NAMALWA (cell line): ENCODE measurements at places on chromosomes 12 and 14.
A peak's percentile ranks its signal among the peaks of the same experiment; 100 is the strongest.

GRCh38 chr12:119440803-119441360, 106.4 kb downstream of the CCDC60 start:
- DNase-seq, result no peak

GRCh38 chr14:95327558-95328374, 8.1 kb upstream of the CLMN start:
- peak; percentile 97 for DNase-seq

DNA sequence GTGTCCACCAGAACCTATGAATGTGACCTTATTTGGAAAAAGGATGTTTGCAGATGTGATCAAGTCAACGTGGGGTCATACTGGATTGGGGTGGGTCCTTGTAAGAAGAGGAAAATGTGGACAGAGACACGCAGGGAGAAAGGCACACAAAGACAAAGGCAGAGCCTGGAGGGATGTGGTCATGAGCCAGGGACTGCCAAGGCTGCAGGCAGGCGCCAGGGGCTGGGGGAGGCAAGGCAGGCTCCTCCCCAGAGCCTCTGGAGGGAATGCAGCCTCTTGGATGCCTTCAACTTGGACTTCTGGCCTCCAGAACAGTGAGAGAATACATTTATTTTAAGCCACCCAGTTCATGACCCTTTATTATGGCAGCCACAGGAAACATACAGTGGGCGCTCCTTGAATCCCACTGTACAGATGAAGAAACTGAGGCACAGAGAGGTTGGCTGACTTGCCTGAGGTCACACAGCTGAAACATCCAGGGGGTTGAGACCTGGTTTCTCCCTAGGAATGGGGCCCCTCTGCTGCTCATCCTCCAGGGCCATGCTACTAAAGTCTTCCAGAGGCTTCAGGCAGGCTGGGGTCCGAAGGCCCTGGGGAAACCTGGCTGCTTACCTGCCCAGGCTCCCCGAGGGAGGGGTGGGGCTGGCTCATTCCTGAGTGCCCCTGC, 99.7 kb downstream of the RFLNA start:
- DNase-seq, result no peak

DNA sequence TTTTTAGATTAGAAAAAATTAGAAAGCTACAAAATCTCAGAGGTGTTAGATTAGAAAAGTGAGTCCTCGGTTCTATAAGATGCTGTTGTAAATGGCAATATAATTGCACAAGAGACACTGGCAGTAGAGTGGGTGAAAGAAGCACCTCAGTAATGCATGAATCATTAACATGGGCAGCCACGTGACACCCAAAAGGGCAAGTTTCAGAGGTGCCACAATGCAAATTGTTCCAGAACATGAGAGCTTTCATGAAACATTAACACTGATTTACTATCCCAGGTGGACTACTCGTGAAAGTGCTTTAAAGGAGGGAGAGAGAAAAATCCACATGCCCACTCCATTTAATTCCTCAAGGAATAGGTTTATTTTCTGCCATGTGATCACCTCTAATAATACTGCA, 108.4 kb downstream of the PTPRR start:
- DNase-seq, result no peak

- DNase-seq, result no peak
Measured at GRCh38 chr14:58151133-58152013, 640 bp downstream of the ARMH4 start.

GRCh38 chr14:100076133-100076532, 10.9 kb downstream of the EVL start:
- DNase-seq, result peak; percentile 21

DNA sequence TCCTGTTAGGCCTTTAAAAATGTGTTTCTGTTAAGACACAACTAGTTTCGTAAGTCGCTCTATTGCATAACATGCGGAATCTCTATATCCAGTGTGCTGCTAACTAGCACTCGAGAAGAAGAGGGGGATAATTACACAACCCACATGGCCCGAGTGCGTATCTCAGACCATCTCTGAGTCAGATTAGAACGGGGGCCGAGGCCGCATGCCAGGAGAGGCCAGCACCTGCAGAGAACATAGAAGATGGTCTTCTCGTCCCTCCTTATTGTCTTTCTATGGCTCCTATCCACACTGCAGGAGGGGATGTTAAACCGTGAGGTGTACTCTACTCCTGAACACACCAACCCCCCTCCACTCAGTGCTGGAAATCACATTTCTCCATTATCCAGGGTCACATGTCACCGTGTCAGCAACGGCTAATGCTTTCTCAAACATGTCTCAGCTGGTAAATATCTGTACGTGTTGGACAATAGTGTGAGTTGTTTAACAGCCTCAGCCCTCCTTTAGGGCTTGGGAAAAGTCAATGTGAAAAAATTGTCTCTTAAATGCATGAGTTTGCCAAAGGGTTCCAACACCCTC, 56.3 kb downstream of the CCDC88C start:
- DNase-seq, result no peak

DNA sequence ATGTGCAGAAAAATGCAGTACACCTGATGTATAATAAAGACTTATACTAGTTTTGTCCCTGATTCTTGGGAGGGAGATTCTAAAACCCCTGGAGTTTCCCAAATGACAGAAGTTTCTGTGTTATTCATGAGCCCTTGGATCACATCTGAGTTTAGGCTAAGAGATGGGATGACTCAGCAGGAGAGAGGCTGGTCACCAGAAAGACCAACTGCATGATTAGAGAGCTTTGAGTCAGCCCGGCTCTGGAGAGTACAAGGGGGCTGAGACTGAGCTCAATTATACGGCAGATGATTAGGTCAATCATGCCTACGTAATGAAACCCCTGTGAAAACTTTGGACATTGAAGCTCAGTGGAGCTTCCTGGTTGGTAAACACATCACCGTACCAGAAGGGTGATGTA, 174.2 kb downstream of the SSPN start:
- no peak for DNase-seq

DNA sequence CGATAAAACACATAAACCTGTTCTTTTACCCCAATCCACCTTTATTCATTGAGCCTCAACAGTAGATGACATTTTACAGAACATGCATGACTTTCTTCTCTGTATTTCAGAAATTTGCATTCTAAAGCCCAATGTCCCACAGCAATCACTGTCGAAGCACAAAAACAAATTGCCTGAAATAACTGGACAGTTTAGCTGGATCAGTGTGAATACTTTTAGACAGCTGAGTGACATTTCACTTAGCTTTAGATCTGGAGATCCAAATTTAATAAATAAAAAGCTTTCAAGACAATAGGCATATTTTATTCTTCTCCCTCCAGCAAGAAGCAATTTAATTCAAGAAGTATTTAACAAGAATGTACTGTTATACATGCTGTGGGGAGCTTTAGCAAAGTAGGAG, 109.1 kb upstream of the FSCB start:
- no peak for DNase-seq

GRCh38 chr12:72612171-72612570, 340.0 kb downstream of the TRHDE start:
- no peak for DNase-seq

DNA sequence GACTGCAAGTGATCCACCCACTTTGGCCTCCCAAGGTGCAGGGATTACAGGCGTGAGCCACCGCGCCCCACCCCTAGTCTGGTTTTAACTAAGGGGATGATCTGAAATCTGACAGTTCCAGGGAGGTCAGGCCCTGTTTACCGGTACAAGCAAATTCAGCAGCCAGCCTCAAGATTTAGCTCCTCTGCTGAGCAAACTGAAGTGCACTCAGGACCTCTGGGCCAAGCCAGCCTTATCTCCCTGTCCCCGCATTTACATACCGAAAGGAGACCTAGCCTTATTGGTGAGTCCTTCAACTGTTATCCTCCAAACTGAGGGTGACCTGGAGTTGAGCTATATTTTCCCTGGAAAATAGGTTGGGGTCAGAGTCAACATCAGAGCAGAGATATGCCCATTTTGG, 835 bp upstream of the ABHD4 start:
- DNase-seq, result no peak

DNA sequence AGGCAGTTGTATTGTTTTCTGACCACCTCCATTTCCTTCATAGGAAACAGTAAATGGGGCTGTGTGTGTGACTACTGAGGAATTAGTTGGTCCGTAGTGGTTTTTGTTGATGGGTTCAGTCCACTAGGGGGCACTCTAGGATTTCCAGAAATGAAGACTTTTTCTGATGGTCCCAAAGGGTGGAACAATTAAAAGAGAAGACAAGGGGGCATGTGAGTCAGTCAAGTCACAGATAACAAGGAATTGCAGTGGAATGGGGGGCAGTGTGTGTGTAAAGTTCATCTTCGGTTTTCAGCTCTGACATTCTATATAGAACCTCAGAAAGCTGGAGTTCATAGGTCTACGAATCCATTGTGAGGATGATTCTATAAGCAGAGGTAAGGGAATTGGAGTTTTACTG, 186.6 kb upstream of the OR4E1 start:
- peak; percentile 58 for DNase-seq

GRCh38 chr12:977156-977555, 13.9 kb upstream of the ERC1 start:
- no peak for DNase-seq

DNA sequence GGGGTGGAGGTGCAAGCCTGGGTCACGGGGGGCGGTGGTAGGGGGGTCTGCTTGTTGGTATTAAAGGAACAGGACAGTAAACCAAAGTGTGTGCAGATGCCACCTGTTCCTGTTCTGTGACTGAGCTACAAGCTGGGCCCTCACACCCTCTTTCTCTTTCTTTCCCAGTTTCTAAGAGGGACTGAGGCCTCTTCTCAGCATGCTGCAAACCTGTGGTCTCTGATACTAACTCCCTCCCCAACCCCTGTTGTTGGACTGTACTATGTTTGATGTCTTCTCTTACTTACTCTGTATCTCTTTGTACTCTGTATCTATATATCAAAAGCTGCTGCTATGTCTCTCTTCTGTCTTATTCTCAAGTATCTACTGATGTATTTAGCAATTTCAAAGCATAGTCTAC, 6.9 kb upstream of the PIP4K2C start:
- no peak for DNase-seq

- DNase-seq, result no peak
Measured at GRCh38 chr12:67382241-67382871, 113.2 kb downstream of the CAND1 start.

- DNase-seq, result peak; percentile 17
Measured at GRCh38 chr12:124162151-124163110, 132.5 kb upstream of the RFLNA start.

DNA sequence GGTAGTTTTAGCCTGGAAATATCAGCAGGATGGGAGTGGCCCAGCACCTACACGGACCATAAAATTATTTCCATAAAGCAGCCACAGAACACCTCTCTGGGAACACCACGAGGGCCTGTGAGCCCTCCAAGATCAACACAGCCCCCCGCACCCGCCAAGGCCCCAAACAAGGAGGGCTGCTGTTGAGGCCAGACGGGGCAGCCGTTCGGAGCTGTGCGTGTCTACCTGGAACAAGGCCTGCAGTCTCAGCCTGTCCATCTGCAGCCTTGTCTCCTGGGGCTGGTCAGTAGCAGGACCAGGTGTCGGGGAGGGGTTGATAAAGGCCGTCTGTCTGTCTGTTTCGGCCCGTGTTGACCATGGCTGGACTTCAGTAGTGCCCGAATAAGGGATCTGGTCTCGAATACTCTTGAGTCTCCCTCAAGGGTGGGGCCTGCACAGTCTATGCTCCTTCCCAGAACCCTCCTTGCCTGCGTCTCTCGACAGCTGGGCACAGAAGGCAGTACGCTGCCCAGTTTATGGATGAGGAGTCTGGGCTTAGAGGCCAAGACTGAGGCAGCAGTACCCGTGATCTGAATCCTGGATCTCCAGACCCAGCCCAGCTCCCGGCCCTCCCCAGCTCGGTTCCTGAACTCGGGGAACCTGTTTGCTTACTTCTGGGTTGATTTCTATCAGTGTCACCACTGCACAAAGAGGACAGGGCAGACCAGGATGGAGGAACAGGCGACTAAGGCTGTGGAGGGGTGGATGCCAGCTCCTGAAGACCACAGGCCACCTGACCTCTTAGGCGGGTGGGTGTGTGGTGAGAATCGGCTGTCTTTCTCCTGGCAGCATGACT, 23.1 kb upstream of the DLK1 start:
- DNase-seq, result no peak

- no peak for DNase-seq
Measured at GRCh38 chr14:50521912-50522341, 10.4 kb downstream of the MAP4K5 start.

GRCh38 chr12:108576660-108577234, 14.4 kb downstream of the ISCU start:
- no peak for DNase-seq

DNA sequence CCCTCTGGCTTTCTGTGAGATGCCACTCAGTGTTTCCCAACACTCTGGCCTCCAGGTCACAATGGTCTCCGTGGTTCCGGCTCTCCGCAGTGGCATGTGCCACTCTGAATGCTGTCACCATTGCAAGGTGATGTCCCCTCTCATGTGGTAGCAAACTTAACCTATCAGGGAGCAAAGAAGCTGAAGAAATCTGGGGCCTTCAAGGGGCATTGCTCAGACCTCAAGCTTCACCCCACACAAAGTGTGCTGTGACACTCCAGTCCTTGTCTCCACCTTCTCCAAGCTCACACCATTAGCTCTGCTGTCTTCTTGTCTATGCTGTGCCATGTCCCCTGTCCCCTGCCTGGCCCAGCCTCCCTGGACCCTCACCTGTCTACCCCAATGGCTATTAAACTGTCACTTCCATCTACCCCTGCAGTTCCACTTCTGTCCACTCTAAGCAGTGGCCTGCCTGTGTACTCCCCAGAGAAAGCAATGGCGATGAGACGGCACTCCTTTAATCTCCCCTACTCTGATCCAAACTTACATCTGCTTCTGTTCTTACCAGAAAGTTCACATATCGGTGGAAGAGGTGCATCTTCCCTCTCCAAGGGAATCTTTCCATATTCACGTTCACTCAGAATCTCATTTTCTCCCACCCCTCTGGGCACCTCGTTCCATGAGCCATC, 93.7 kb downstream of the DHRS2 start:
- no peak for DNase-seq

- DNase-seq, result peak; percentile 64
Measured at GRCh38 chr12:113088971-113089756, 32.6 kb downstream of the DTX1 start.

- DNase-seq, result no peak
Measured at GRCh38 chr14:63192085-63192484, 12.2 kb upstream of the RHOJ start.

DNA sequence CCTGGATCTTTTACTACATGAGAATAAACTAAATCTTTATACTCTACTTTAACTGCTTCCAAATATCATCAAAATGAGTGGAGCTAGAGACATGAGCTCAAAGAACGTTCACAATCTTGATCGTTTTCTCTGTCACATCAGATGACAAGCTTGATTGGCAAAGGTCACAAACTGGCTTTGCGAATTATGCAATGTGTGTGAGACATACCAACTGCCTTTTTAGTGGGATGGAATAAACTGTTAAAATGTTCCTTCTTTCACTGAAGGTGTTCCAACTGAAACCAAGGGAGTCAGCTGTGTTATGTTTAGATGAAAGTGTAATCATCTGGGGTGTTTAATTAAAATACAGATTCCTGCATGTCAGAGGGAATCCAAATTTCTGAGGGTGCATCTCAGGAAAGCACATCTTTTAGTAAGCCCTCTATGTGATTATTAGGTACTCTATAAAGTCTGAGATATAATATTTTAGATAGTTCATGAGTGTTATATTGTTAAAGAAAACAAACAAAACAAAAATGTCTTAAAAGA, 21.9 kb downstream of the KITLG start:
- DNase-seq, result no peak

- DNase-seq, result peak; percentile 55
Measured at GRCh38 chr12:100987552-100988521, 193.3 kb downstream of the ANO4 start.
